ENCODE measurements at places on chromosomes 11 and 22. TPM values are rescaled to one million over a fixed set of nuclear protein-coding genes. Genes with fewer than 3 reads are reported as not detected.

GRCh38 chr22:37497062-37497599 lies 10.9 kb upstream of the MFNG start:
- peak; percentile 93 for DNase-seq

- DNase-seq, result no peak
Observed at GRCh38 chr11:15139958-15140659, 25.4 kb downstream of the INSC start.

Gene RAB38
- total RNA-seq, result 1.1 TPM

DNA sequence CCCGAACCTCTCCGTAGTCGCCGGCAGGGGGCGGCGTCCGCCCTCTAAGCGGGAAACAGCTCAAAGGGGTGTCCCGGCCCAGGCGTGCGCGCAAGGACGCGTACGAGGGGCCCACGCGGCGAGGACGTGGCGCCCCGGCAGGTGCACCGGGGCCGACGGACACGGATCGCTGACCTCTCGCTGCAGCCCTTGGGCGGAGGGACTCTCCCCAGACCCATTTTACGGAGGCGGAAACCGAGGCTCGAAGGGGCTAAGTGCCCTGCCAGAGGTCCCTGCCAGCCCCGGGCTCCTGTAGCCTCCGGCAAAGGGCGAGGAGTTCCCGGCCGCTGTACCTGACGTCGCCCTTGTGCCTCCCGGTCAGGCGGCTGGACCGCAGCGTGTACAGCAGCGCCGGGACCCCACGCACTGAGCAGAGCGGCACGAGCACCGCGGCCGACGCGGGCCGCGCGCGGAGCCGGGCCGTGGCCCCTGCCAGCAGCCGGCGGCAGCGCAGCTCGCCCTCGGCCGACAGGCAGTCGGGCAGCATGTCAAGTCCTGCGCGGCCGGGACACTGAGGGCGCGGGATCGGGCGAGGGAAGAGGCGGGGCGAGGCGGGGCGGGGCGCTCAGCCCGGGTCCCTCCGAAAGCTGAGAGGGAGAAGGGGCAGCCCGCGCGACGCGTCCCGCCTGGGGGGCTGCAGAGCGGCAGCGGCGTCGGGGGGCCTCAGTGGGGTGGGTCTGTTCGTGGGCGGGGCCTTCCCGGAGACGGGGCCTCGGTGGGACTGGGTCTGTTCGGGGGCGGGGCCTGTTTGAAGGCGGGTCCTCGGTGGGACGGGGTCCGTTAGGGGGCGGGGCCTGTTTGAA lies at the start of gene NUDT8:
Gene NUDT8, minus strand, starts transcription at position 552 of the 842 bp plus-strand sequence. Its CDS starts 26 bp downstream, at position 526.
- peak; percentile 61 for DNase-seq

DNA sequence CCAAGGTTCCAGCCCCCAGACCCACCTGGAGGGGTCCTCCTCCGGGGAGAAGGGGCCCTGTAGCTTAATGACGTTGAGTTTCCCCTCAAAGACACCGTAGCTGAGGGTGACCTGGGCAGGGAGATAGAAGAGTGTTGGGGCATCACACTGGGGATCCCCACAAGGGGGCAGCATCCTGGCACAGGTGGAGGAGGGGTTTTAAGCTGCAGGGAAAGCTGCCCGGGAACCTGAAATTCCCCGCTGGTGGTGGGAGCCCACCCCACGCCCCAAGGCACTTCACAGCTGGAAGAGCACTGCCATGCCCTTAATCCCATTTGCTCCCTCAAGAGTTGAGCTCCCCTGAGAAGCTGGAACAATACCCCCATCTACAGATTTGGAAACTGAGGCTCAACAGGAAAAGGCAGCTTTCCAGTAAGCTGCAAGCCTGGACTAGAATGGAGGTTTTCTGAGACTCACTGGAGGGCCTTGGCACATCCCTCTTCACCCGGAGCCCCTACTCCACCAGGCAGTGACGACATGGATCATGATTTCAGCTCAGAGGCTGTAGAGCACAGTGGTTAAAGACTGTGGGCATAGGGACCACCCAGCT lies 13.7 kb downstream of the MFNG start:
- no peak for DNase-seq
